Right renal pelvis (tissue), 4 donors: ENCODE measurements at places on chromosomes 3 and 15. TPM values are rescaled to one million over a fixed set of nuclear protein-coding genes. Genes with fewer than 3 reads are reported as not detected.
A peak's percentile ranks its signal among the peaks of the same experiment; 100 is the strongest.

DNA sequence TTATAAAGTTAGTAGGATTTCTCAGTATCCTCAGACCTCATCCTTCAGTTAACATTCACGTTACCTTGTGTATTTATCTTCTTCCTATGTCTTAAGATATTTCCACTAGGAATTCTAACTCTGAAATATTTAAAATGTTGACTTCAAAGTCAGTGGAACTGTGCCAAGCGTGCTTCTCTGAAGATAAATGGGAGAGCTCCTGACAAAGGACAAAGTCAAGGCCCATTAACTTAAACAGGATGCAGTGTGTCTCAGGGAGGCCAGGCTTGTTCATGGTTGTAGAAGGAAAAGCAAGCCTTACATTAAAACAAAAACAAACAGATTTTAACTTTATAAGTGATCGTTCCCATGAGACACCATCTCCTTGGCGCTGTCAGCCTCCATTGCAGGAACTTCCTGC lies 41.5 kb downstream of the ABHD17C start:
- DNase-seq = peak; percentile 53

DNA sequence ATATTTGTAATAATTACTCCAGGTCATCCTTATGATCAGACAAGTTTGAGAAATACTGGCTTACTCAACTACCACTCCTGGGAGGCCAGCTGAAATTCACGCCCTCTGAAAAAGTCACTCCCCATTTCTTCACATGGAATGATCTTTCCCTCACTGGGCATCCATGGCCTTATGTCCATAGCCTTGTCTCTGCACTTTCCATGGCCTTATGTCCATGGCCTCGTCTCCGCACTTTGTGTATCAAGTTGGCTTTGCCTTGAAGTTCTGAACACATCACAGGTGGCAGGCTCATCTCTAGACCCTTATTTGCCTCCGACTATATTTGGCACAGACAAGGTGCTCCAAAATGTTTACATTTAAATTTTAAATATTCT lies 58.1 kb upstream of the HACD2 start:
- no peak for DNase-seq

DNA sequence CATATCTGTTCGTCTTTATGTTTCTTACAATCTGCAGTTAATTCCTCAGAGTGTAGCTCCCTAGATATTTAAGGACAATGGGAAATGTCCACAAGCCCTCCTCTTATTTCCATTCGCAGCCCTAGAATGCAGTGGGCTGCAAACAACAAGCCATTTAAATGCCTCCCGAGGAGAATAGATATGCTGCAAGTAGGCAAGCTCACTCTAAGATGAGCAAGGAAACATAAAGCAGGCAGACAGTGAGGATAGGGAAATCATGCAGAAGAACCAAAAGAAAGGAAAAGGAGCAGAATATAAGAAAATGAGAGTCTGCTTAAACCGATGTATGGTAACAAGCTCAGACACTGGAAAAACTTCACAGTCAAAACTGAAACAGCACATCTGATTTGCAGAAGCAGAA lies 561.9 kb downstream of the GBE1 start:
- DNase-seq = no peak

DNA sequence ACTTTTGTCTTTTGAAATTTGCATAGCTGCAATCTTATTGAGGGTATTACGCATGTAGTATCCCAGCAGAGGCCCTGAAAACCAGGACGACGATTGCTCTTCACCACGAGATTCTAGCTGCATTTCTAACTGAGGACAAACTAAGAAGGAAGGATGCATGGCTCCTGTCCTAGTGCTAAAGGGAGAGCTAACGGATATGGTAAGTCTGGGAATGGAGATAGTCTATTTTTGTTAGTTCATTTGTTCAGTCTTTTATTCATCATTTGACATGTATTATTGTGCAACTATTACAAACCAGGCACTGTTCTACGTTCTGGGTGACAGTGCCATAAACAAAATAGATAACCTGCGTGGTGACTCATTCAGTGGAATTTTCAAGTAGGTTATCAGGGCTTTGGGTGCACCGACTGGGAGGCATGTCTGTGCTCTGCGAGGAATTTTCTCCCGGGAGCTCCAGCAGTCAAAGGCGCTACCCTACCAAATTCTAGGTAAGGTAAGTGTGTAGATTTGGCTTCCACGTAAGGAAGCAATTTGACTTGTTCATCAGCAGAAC lies 51.9 kb upstream of the ETV5 start:
- DNase-seq = no peak

GRCh38 chr3:65534805-65535204 lies 503.9 kb downstream of the MAGI1 start:
- no peak for DNase-seq

DNA sequence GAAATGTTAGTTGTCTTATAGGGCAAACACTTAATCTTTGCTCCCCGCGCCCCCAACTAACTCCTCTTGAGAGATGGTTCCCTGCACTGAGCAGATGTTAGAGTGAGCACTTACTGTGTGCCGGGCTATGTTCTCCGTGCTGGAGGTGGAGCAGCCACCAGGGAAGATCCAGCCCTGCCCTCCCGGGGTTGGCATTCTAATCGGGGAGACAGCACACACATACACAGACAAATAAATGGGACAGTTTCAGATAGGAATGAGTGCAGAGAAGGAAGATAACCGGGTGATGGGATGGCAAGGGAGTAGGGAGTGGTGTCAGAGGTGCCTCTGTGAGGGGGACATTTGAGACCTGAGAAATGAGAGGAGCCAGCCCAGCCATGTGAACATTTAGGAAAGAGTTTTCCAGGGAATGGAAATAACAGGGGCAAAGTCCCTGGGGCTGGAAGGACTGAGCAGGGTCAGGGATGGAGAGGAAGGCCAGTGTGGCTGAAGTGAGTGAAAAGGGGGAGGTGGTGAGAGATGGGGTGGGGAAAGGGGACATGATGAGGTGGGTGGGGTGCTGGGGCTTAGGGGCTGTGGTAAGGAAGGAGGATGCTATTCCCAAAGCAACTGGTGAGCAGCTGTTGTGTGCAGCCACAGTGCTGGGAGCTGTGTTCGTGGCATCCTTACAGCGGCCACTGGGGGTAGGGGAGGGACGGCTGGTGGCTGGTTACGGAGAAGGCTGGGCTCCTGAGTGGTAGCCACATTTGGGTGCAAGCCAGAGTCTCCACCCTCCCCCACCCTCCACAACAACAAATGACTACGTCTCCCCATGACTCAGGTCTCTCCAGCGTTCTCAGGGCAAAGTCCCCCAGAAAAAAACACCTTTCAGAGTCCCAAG lies 15.4 kb upstream of the FGD5 start:
- no peak for DNase-seq

DNA sequence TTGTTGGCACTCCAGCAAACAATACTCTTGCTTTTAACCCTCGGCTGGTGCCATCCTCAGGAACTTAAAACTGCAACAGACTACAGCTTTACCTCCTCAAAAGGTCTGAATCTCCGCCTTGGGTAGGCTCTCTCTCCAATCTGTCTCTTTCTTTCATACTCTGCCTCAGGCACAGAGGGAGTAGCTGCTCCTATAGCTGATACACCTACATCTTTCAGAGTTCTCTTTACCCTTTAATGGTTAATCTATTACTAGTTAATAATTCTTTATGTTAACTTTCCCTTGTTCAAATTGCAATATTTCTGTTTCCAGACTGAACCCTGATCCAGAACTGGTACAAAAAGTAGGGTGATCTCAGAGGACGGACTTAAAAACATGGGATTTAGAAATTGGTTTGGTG lies 66.2 kb downstream of the MAP4 start:
- DNase-seq = no peak

DNA sequence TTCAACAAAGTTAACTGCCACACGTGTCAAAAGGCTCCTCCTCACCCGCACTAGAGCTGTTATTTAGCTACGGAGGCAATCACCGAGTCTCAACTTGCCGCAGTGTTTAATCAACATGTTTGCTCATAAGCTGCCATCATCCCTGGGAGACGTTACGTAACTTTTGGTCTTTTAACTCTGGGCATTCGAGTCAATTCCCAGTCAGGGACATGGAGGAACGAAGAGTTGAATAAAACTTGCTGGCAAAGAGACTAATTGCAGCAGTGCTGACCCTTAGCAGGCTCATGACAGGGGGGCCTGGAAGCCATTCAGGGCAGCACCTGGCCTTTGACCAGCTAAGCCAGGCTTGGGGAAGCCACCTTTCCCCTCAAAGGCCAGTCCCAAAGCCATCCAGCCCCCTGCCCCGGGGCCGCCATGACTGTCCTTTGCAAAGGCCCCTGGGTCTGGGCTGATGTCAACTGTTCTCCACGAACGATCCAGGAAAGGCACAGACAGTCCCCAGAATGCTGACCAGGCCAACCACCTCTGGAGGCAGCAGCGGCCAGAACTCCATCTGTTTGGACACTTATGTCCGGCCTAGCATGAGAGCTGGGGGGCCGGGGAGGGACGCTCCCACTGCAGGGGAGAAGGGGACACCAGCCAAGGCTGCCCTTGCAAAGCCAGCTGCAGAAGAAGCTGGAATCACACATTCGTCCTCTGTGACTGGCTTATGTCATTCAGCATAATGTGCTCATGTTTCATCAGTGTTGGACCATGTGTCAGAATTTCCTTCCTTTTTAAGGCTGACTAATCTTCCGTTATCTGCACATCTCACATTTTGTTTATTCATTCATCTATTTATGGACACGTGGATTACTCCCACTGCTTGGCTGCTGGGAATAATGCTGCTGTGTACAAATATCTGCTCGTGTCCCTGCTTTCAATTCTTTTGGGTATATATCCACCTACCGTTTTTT lies 43.7 kb downstream of the PCSK6 start:
- DNase-seq = no peak

DNA sequence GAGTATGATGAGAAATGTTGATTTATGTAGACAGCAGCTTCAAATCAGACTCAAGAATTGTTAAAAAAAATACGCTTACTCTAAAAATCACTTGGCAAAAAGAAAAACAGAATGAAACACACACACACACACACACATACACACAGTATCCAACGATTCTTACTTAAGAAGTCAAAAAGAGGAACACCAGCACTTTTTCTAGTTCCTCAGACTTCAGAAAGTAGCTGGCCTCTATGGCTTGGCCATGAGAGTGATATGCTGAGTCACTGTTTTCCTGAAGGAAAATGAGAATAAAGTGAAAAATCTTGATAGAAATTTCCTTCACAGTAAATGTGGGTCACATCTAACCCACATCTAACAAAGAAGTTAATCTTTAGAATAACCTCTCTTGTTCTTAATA lies 22.1 kb downstream of the CNTN3 start:
- no peak for DNase-seq

- DNase-seq = no peak
Observed at GRCh38 chr15:63905558-63906265, 72.0 kb upstream of the HERC1 start.

DNA sequence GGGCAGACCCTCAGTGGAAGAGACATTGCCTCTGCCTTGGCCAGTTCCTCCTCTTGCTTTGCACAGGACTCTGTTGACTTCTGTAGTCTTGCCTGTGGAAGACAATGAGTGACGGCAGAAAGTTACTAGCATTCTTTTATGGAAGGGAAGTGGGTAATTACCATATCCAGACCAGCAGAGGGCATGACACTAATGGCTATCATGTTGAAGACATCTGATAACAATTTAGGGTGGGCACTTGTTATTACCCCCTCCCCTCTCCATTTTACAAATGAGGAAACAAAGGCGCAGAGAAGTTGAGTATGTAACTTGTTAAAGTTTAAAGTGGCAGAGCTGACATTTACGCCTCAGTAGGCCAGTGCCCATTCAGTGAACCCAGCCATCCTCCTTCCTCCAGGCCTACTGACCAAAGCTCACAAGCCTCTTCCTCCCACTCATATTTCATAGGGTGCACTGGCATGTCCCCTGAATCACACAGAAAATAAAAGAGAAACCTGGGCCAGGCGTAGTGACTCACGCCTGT lies 48.2 kb upstream of the FMN1 start:
- no peak for DNase-seq

- no peak for DNase-seq
Observed at GRCh38 chr3:170483485-170484262, 65.0 kb downstream of the CLDN11 start.

GRCh38 chr15:70892912-70893560 lies 410 bp downstream of the LRRC49 start:
- DNase-seq = no peak

GRCh38 chr3:67000009-67000408 lies 1.9 kb downstream of the KBTBD8 start:
- no peak for DNase-seq

DNA sequence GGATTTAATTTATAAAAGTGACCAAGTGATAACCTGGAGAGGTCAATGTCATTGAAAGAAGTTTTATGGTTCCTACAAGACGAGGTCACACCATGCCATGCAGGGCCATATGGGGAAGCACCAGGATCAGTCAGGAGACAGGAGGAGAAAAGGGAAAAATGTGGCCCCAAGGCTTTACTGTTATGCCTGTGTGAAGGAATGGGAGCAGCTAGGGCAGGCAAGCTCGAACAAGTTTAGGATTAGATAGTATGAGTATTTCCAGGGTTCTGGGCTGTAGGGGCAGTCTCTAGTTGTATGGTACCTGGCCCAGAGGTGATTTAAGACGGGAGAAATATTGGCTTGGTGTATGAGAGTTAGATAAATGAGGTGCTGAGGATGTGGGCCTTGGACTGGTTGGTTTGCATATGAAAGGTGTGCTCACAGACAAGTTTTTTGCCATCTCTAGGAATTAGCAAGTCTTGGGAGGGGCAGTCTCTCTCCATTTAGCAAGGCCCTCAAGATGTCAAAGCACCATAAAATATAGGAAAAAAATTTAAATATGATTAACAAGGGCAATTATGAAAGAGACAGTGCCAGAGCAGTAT lies 36.3 kb upstream of the DCLK3 start:
- no peak for DNase-seq

DNA sequence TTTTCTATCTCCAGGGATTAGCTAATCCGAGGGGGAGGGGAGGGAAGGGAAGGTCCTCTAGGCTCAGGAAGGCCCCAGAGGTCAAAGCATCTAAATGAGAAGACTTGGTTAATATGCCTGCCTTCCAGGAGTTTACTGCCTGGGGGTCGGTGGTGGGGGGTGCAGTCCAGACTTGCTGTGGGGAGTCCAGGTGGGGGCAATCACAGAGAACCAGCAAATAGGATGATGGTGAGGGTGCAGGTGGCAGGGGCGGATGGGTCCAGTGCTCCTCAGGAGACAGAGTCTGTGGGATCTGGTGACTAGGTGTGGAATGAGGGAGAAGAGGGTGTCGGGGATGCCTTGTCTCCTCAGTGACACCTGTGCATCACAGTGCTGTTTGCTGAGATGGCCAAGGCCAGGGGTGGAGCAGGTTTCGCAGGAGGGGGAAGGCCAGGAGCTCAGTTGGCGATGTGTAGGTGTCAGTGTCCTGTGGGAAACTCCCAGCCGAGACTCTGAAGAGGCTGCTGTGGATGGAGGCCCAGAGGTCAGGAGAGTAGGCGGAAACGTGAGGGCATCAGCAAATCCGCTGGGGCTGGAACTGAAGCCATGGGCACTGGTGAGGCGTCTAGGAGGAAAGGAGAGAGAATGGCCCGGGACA lies 8.1 kb downstream of the CFAP100 start:
- DNase-seq = no peak

The ECE2 gene
- polyA plus RNA-seq = not detected

The GOLGA8S gene
- polyA plus RNA-seq = 1.1 TPM

The ADIPOQ gene
- polyA plus RNA-seq = not detected

The GREM1 gene
- polyA plus RNA-seq = 0.31 TPM

The COL6A5 gene
- 0.03 TPM for polyA plus RNA-seq

The UROC1 gene
- polyA plus RNA-seq = 0.14 TPM

The LXN gene
- 30.0 TPM for polyA plus RNA-seq

The WDR72 gene
- 73.1 TPM for polyA plus RNA-seq
